ENCODE measurements at places on chromosomes 12 and 14. TPM values are rescaled to one million over a fixed set of nuclear protein-coding genes. Genes with fewer than 3 reads are reported as not detected.
A peak's percentile ranks its signal among the peaks of the same experiment; 100 is the strongest.

The ATP5F1B gene
- 475 TPM for total RNA-seq

The KRT79 gene
- total RNA-seq: 4.8 TPM

The CSAD gene
- 5.3 TPM for total RNA-seq

The CRY1 gene
- total RNA-seq: 17.2 TPM

The LAG3 gene
- 0.12 TPM for total RNA-seq

- peak; percentile 50 for DNase-seq
Observed at GRCh38 chr12:6367065-6367968, 8.0 kb downstream of the SCNN1A start.

DNA sequence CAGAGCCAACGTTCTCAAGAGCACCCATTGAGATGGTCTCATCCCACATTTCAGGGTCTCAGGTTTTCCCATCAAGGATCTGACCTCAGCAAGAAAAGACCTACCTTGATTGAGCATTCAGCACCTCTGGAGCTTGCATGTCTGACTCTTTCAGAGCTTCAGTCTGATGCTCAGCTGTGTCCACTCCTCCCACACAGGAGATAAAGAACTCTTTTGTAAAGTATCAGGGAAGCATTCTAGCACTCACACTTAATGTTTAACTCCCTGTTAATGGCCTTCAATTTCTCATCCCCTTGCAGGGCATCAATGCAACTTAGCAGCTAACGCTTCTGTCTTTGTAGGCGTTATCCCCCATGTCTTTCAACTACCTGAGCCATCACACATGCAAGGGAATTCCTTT, 124.1 kb downstream of the GALC start:
- no peak for DNase-seq

GRCh38 chr14:92507174-92507768, 6.3 kb upstream of the RIN3 start:
- DNase-seq: no peak

- no peak for DNase-seq
Observed at GRCh38 chr12:120798696-120799095, 73.1 kb downstream of the ACADS start.

DNA sequence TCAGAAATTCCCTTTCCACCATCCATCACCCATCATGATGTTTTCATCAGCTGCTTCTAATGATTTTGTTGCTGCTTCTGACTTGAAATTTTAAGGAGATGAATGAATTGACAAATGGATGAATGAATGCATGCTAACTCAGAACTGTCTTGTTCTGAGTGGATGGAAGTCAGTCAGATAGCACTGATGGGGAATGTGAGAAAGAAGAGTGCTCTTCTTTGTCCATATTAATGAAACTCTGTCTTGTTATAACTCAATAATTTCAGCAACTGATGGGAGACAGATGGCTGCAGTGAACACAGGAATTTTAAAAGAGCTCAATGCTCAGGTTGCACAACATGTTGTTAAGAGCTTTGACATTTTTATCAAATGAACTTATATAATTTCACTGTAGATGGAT, 422.0 kb downstream of the TRHDE start:
- DNase-seq: no peak

- DNase-seq: peak; percentile 70
Observed at GRCh38 chr12:66087365-66087943, 43.1 kb downstream of the LLPH start.

DNA sequence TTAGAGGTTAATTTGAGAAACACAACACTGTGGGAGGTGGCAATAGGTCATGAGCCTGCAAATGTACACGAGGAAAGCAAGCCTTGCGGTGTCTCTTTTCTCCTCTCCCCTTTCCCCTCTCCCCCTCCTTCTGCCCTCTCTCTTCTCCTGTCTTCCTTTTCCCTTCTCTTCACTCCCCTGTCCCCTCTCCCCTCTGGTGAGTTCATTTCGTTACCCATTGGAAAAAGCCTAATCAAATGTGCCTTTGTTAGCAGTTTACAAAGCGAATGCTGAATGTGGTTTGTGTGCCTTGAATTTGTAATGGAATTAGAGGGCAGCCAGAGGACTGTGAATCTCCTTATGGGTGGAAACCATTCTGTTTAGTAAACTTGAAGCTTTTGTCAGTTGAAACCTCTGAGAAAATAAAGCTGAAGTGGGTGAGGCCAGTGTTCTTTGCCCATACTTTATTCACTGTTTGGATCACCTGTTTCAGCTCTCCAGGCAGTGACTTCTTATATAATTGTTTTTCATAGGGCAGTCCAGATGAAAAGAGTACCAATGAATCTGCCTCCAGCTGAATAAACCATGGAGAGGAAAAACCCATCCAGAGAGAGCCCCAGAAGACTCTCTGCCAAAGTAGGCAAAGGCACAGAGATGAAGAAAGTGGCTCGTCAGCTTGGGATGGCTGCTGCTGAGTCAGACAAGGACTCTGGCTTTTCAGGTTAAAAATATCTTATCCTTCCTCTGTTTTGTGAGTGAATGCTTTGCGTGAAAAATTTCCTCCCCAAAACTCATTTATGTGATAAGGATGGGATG, 7.3 kb downstream of the CIPC start:
- DNase-seq: no peak

DNA sequence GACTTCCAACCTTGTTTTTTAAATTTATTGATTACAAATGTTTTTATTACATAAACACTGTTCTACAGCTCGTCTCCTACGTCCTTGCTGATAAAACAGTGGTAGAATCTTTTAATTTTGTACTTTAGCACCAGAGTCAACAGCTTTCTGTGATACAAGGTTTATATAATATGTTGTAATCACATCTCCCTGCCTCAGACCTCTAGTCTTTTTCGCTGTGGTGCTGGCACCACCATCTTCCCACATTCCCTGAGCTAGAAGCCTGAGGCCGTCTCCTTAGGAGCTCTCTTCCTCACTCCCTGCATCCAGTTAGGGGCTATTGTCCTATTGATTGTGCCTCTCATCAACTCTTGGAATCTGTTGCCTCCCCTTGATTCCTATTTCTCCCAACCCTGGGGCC, 17.1 kb downstream of the MTHFD1 start:
- DNase-seq: no peak

DNA sequence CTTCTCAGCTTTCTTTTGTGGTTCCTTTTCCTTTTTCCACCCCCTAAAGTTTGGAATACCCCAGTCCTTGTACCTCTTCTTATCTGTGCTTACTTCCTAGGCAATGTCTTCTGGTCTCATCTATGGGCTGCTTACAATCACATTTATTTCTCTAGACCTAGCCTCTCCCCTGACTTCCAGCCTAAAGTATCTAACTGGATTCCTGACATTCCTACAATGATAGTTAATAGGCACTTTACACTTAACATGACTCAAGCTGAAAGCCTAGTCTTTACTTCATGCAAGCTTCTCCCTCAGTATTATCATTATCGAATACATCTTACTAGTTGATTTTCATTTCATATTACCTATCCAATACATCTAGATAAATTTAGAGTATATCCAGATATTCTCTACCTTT, 21.2 kb downstream of the CLECL1 start:
- DNase-seq: no peak

GRCh38 chr12:89927226-89927698, 218.6 kb upstream of the ATP2B1 start:
- DNase-seq: no peak

DNA sequence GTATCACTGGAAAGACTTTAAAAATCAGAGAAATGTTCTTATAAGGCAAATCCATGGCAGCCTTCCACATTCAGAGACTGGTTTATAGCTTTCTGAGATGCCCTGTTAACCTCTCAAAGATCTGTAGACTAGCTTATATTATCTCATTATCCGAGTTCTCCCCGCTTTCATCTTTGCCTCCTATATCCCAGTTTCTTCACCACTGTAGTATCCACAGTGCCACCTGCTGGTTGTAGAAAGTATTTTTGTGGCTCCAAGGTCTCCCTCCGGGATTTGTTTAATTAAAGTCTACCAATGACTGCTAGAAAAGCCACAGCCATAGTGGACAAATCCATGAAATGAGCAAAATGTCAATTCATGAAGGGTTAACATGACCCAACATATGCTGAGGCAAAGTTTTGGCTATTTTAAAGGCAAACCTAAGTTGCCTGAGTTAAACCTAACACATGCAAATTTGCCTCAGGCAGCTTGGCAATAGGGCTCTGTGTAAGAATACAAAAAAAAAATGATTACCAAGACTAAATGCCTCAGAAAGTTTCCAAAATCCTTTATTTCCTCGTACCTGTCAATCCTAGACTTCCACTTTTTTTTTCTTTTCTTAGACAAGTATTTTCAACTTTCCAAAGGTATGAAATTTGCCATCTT, 218.8 kb upstream of the BMP4 start:
- DNase-seq: peak; percentile 85

All from RPMI7951 (cell line).